Cardiac muscle cell (in vitro differentiated cells and primary cell): ENCODE measurements at places on chromosomes 1 and 21. TPM values are rescaled to one million over a fixed set of nuclear protein-coding genes. Genes with fewer than 3 reads are reported as not detected.

- H3K4me1 ChIP-seq: peaks cover 6% of the 10 kb centered on the region
- DNase-seq: no peak
- no peak overlapping the region for H3K4me3 ChIP-seq
- no peaks in the 10 kb centered on the region for H3K36me3 ChIP-seq
These were observed 9.9 kb upstream of the TSNAX start for GRCh38 chr1:231518485-231519034.

- no peak overlapping the region for H3K27ac ChIP-seq
- no peaks in the 10 kb centered on the region for H3K27me3 ChIP-seq
- no peak for DNase-seq
- H3K36me3 ChIP-seq: no peaks in the 10 kb centered on the region
- H3K4me1 ChIP-seq: peaks cover 5% of the 10 kb centered on the region
These were observed 45.2 kb downstream of the EDN2 start for GRCh38 chr1:41439234-41439633.

- H3K27ac ChIP-seq: no peak overlapping the region
- H3K27me3 ChIP-seq: peaks cover 21% of the 10 kb centered on the region
- no peaks in the 10 kb centered on the region for H3K36me3 ChIP-seq
- H3K4me1 ChIP-seq: no peaks in the 10 kb centered on the region
- DNase-seq: no peak
- H3K4me3 ChIP-seq: no peak overlapping the region
These were observed 2.4 kb downstream of the CCSAP start for GRCh38 chr1:229340496-229340895.

- H3K36me3 ChIP-seq: no peaks in the 10 kb centered on the region
- peak overlapping the region; percentile 54 for H3K4me3 ChIP-seq
- no peak overlapping the region for H3K27ac ChIP-seq
- DNase-seq: no peak
- no peaks in the 10 kb centered on the region for H3K27me3 ChIP-seq
These were observed 498 bp downstream of the GNAT2 start for GRCh38 chr1:109618661-109619575.

VTCN1 gene
- total RNA-seq: 0.04 TPM in 1 of 2 replicates, not detected in the other

- H3K27me3 ChIP-seq: no peaks in the 10 kb centered on the region
- no peak overlapping the region for H3K4me3 ChIP-seq
- H3K36me3 ChIP-seq: no peaks in the 10 kb centered on the region
- peaks cover 3% of the 10 kb centered on the region for H3K4me1 ChIP-seq
- no peak overlapping the region for H3K27ac ChIP-seq
These were observed 194.0 kb upstream of the VAMP3 start for GRCh38 chr1:7576946-7577657.

DPH5 gene
- total RNA-seq: 20.3 and 35.8 TPM in 2 replicates

HSD3B1 gene
- total RNA-seq: 0.27 TPM in 1 of 2 replicates, not detected in the other

ATP1A4 gene
- 0.57 TPM in 1 of 2 replicates, not detected in the other for total RNA-seq

SYT6 gene
- 0.09 TPM in 1 of 2 replicates, not detected in the other for total RNA-seq

GRCh38 chr21:31397515-31397926 lies 53.5 kb upstream of the TIAM1 start:
- H3K27ac ChIP-seq: peak overlapping the region; percentile 55
- no peak for DNase-seq
- no peak overlapping the region for H3K4me3 ChIP-seq
- H3K36me3 ChIP-seq: no peaks in the 10 kb centered on the region
- no peaks in the 10 kb centered on the region for H3K27me3 ChIP-seq

- no peak for DNase-seq
- H3K4me3 ChIP-seq: no peak overlapping the region
- H3K36me3 ChIP-seq: peaks cover 46% of the 10 kb centered on the region
These were observed 42.8 kb downstream of the XKR8 start for GRCh38 chr1:28002600-28002999.

CR1L gene
- not detected in 2 replicates for total RNA-seq

DNA sequence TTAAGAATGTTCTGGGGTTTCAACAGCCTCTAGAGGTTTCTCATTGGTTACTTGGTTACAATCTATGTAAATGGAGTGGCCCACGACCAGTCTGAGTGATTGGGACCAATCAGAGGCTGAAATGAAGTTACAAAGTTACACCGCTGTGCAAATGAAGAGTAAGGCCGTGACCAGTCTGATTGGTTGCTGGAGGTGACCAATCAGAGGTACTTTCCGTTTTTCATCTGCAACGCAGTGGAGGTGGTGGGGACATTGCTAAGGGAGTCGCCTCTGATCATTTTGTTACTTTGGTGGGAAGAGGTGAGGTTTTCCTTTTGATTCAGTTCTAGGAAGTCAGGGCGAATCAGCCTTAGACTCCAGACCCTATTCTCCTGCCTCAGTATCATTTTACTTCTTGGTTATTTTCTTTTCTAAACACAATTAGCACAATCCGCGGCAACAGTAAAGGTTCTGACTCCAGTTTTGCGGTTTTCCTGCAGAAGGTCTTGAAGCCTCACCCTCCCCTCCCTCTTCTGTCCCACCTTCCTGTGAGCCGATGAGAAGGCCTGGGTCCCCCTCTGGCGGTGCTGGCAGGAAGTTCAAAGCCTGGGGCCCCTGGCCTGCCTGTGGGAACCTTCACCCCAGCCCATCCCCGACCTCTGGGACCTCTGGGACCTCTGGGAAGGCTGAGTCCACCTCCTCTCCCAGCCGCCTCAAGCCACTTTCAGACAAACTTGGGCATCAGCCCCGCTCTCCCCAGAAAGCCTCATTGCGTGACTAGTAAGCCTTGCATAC lies 38.7 kb upstream of the TTC34 start:
- H3K27ac ChIP-seq: no peak overlapping the region
- no peak overlapping the region for H3K4me3 ChIP-seq
- H3K27me3 ChIP-seq: no peaks in the 10 kb centered on the region
- no peaks in the 10 kb centered on the region for H3K36me3 ChIP-seq
- no peaks in the 10 kb centered on the region for H3K4me1 ChIP-seq

TRIM46 gene
- total RNA-seq: 3.6 and 5.4 TPM in 2 replicates

FMO2 gene
- total RNA-seq: not detected in 2 replicates

DNA sequence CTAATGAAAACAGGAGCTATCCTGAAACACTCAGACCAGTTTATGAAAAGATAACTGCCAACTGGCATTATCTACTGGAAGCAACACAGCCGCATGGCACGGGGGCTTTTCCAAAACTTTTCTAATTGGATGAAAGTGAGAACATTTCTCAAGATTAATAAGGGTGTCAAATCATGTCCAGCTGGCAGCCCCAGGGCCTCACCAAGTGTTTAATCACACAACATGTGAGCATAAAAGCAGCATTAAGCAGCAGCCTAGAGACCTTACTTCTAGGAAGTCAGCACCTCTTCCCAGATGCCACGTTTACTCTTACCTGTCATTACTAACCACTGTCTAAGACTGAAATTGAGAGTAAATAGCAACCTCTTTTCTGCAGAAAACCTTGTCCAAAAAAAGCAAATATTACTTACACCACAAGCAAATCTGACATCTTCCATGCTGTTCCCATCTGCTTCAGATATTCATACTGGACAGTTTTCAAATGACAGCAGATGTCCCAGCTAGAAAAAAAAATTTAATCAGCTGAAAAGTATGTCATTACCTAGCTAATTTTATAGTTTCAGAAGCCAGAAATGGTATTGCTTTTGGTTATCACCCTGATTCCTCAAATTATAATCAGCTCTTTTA lies 341.5 kb upstream of the ZP4 start:
- no peak overlapping the region for H3K4me3 ChIP-seq
- no peaks in the 10 kb centered on the region for H3K4me1 ChIP-seq
- H3K27ac ChIP-seq: no peak overlapping the region
- H3K27me3 ChIP-seq: no peaks in the 10 kb centered on the region

GRCh38 chr1:32984455-32985171 lies 20.0 kb upstream of the RNF19B start:
- DNase-seq: peak; percentile 58
- no peak overlapping the region for H3K27ac ChIP-seq
- H3K36me3 ChIP-seq: no peaks in the 10 kb centered on the region

DNA sequence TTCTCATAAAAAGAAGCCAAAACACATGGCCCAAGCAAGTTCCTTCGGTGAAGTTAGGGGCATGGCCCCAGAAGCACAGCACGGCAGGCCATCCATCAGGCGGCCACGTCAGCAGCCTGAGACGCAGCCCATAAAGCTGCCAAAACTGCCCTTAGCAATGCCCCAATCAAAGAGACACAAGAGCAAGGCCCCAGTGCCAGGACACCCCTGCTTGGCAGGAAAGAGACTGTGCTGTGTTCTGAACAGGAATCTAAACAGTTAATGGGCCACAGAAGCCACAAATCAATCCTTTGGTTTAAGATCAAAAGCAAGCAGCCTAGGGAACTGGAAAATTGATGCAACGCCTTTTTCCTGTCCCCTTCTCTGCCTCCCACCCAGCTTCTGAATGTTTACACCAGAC lies 497.0 kb upstream of the USP24 start:
- no peak for DNase-seq
- no peaks in the 10 kb centered on the region for H3K4me1 ChIP-seq
- no peak overlapping the region for H3K27ac ChIP-seq
- H3K27me3 ChIP-seq: no peaks in the 10 kb centered on the region
- no peak overlapping the region for H3K4me3 ChIP-seq

- H3K27ac ChIP-seq: peak overlapping the region; percentile 73
- peaks cover 18% of the 10 kb centered on the region for H3K27me3 ChIP-seq
- peaks cover 3% of the 10 kb centered on the region for H3K4me1 ChIP-seq
- no peaks in the 10 kb centered on the region for H3K36me3 ChIP-seq
- peak; percentile 64 for DNase-seq
- H3K4me3 ChIP-seq: peak overlapping the region; percentile 42
These were observed 1.6 kb downstream of the TMEM200B start for GRCh38 chr1:29121936-29122681.

DNA sequence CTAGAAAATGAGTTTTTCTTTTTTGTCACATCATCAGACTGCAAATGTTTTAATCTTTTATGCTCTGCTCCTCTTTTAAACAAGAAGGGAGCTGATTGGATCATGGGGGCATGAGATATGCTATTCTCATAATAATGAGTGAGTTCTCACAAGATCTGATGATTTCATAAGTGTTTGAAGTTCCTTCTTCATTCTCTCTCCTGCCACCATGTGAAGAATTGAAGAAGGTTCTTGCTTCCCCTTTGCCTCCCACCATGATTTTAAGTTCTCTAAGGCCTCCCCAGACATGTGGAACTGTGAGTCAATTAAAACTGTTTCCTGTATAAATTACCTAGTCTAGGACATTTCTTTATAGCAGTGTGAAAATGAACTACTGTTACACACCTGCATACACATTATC lies 218.2 kb downstream of the NRIP1 start:
- no peak for DNase-seq
- H3K4me3 ChIP-seq: no peak overlapping the region
- H3K27me3 ChIP-seq: no peaks in the 10 kb centered on the region
- no peaks in the 10 kb centered on the region for H3K4me1 ChIP-seq
- H3K27ac ChIP-seq: no peak overlapping the region

SGIP1 gene
- total RNA-seq: 2.6 and 8.8 TPM in 2 replicates

DNA sequence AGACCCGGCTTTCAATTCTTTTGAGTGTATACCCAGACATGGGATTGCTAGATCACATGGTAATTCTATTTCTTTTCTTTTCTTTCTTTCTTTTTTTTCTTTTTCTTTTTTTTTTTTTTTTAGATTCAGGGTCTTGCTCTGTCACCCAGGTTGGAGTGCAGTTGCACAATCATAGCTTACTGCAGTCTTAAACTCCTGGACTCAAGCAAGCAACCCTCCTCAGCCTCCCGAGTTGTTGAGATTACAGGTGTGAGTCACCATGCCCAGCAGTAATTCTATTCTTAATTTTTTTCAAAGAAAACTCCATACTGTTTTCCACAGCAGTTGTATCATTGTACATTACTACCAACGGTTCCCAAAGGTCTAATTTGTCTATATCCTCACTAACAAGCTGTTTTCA lies 13.5 kb upstream of the RNF186 start:
- H3K4me1 ChIP-seq: no peaks in the 10 kb centered on the region
- no peak overlapping the region for H3K27ac ChIP-seq
- no peaks in the 10 kb centered on the region for H3K36me3 ChIP-seq
- peak; percentile 35 for DNase-seq
- H3K27me3 ChIP-seq: no peaks in the 10 kb centered on the region
- no peak overlapping the region for H3K4me3 ChIP-seq

- no peak for DNase-seq
- H3K4me3 ChIP-seq: no peak overlapping the region
- no peak overlapping the region for H3K27ac ChIP-seq
- no peaks in the 10 kb centered on the region for H3K4me1 ChIP-seq
- H3K27me3 ChIP-seq: no peaks in the 10 kb centered on the region
These were observed 7.7 kb downstream of the P3H1 start for GRCh38 chr1:42759114-42759513.

PDC gene
- not detected in 2 replicates for total RNA-seq

C1orf167 gene
- total RNA-seq: 0.14 and 1.4 TPM in 2 replicates

GRCh38 chr1:162213281-162213912 lies 143.9 kb downstream of the NOS1AP start:
- H3K4me1 ChIP-seq: peaks cover 32% of the 10 kb centered on the region
- H3K27ac ChIP-seq: peak overlapping the region; percentile 77
- H3K36me3 ChIP-seq: no peaks in the 10 kb centered on the region
- H3K4me3 ChIP-seq: no peak overlapping the region
- peak; percentile 88 for DNase-seq

- H3K36me3 ChIP-seq: peaks cover 9% of the 10 kb centered on the region
- no peak overlapping the region for H3K4me3 ChIP-seq
- peaks cover 8% of the 10 kb centered on the region for H3K4me1 ChIP-seq
- DNase-seq: no peak
These were observed 17.1 kb downstream of the RPAP2 start for GRCh38 chr1:92315766-92316599.

DNA sequence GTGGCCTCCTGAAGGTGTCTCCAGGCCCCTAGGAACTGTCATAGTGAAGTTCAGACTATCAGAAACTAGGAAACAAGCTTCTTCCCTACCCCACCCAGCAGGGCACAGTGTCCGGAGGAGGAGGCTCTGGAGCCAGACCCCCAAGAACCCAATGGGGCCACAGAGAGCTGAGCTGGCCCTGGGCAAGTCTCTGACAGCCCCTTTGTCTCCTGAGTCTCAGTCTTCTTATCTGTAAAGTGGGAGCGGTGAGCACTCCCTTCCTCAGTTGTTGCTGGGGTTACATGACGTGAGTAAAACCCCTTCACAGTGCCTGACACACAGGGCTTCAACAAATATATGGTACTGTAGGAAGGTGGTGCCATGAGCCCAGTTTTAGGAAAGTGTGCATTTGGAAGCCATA lies 675.8 kb downstream of the MATN1 start:
- H3K4me3 ChIP-seq: no peak overlapping the region
- no peaks in the 10 kb centered on the region for H3K27me3 ChIP-seq
- H3K4me1 ChIP-seq: no peaks in the 10 kb centered on the region
- DNase-seq: no peak
- H3K36me3 ChIP-seq: no peaks in the 10 kb centered on the region

ASPM gene
- total RNA-seq: 3.3 and 43.7 TPM in 2 replicates

DNA sequence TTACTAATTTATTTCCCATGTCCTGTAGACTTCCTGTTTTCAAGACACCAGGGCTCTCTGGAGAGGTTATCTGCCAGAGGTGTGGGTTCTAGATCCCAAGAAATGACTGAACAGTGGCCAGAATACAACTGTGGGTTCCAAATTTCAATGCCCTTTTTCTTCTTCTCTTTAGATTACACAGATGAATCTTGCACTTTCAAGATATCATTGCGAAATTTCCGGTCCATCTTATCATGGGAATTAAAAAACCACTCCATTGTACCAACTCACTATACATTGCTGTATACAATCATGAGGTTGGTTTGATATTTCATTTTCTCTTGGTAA lies 15.0 kb downstream of the IFNAR2 start:
- no peak overlapping the region for H3K4me3 ChIP-seq
- no peak overlapping the region for H3K27ac ChIP-seq
- no peaks in the 10 kb centered on the region for H3K27me3 ChIP-seq
- peaks cover 4% of the 10 kb centered on the region for H3K4me1 ChIP-seq
- DNase-seq: no peak

GRCh38 chr21:15064576-15065391 lies at the start of gene NRIP1:
NRIP1 (minus strand) TSS chr21:15065000; CDS start chr21:14968192, 96,808 bp downstream.
- no peaks in the 10 kb centered on the region for H3K27me3 ChIP-seq
- peak within 1 kb of the TSS; percentile 93 for H3K27ac ChIP-seq
- DNase-seq: peak; percentile 92
- H3K36me3 ChIP-seq: no peaks in the 10 kb centered on the region

TNFRSF18 gene
- not detected in 2 replicates for total RNA-seq

LDLRAP1 gene
- total RNA-seq: 15.8 and 16.4 TPM in 2 replicates
